Esophagus squamous epithelium (tissue), 5 donors: ENCODE measurements at places on chromosomes 7 and 10.

DNA sequence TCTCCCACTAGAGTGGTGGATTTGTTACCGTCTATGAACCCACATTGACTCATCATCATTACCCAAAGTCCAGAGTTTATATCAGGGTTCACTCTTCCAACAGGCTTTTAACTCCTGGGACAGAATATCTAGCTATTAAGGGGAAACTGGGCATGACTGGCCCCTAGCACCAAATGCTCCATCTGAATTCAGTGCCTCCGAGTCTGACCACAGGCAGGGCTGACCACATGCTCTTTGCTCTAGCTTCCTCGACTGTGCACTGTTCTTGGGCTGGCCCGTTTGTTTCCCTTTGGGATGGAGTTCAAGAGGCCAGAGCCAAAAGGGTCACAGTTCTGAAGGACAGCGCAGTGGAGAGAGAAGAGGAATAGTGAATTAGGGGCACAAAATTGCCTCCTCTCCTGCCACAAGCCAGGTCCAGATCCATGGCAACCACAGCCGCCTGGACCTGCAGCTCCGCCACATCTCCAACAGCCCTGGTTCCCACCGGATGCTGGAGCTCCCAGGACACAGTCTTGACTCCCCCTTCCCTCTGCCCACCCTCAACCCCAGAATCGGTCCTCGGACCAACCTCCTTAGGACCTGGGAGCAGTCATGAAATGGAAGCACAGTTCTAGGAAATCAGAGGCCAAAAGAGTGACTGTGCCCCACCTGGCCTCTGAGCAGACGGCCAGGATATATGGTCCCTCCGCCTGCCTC is 16.2 kb downstream of the CAMK2G start:
- DNase-seq: no peak

- DNase-seq: no peak
Observed at GRCh38 chr10:112775381-112775780, 174.7 kb upstream of the TCF7L2 start.

DNA sequence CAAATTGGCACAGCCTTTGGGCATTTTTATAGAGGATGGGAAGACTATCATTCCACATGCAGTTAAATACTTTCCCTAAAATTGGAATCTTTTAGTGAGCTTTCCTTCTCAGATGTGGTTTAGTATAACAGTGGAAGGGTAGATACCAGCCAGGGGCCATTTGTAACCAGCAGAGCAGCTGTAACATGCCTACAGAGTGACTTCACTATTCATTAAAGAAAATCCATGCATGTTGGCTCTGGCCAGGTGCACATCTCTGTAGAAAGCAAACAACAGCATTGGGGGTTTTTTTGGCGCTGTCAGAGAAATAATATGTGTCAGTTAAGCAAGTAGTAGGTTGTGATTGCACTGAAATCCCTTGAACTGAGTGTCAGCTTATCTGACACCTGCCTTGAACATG is 115.6 kb downstream of the LHFPL3 start:
- DNase-seq: no peak

GRCh38 chr7:139034855-139035585 is 822 bp downstream of the ZC3HAV1L start:
- no peak for DNase-seq

- no peak for DNase-seq
Observed at GRCh38 chr10:94361171-94361794, 1.5 kb downstream of the NOC3L start.

DNA sequence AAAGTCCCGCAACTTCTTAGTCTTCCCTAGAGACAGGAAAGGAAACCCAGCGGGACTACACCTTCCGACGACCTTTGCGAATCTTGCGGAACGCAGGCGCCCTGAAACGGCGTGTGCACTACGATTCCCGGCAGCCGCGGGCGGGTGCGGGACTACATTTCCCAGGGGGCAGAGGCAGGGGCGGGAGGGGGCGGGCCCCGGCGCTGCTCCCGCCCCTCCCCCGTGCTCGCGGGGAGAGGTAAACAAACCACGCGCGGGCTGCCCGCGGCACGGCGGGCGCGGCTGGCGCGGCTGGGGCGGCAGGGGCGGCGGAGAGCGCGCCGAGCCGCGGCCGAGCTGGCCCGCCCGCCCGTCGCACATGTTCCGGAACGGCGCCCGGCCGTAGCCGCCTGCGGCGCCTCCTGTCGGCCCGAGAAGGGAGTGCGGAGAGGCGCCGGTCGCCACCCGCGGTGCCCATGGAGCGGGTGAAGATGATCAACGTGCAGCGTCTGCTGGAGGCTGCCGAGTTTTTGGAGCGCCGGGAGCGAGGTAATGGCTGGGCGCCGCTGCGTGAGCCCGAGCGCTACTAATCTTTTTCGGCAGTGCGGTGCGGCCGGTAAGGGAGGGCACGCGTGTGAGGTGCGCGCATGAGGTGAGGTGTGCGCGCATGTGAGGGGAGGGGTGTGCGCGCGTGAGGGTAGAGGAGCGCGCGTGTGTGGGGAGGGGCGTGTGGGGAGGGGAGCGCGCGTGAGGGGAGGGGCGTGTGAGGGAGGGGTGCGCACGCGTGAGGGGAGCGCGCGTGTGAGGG is 18.5 kb downstream of the MXI1 start:
- peak; percentile 53 for DNase-seq
